NCI-H774 (cell line): ENCODE measurements at places on chromosomes 2 and 18.
A peak's percentile ranks its signal among the peaks of the same experiment; 100 is the strongest.

DNA sequence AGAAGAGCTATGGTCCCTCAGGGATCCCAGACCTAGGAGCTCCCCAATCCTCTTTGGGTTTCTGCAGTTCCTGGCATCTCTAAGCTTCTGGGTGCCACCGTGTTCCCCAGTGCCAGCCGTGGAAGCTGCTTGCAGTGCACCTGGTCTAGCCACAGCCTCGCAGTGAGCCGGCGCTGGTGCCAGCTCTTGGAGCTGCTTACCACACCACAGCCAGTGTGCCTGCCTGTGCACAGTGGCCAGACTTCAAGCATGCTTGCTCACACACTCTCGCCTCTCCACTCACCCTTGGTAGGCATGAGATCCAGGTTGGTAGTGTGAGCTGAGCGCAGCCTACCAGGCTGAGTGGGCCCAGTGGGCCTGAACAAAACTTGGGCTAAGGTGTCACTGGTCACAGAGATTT lies 971.9 kb downstream of the DCDC2C start:
- DNase-seq = no peak

DNA sequence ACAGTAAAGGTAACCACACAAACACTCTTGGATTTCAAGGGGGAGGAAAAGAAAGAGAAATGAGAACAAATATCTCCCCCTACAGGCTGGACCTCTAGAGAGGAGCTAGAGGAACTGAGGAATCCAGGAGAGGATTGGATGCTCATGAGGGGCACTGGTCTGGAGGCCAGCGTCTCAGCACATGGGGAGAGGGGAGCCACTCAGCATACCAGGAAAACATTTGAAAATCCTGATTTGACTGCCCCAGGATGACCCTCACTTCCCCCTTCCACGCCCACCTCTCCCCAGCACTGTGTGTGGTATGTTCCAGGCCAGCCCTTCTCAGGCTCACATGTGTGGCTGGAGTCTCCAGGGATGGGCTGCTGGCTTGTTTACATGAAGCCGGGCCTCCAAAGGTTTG lies 396.8 kb upstream of the ID2 start:
- peak; percentile 26 for DNase-seq

GRCh38 chr2:177285892-177286715 lies 21.6 kb upstream of the NFE2L2 start:
- DNase-seq = no peak

GRCh38 chr2:233201258-233202013 lies 50.0 kb upstream of the ATG16L1 start:
- DNase-seq = no peak

DNA sequence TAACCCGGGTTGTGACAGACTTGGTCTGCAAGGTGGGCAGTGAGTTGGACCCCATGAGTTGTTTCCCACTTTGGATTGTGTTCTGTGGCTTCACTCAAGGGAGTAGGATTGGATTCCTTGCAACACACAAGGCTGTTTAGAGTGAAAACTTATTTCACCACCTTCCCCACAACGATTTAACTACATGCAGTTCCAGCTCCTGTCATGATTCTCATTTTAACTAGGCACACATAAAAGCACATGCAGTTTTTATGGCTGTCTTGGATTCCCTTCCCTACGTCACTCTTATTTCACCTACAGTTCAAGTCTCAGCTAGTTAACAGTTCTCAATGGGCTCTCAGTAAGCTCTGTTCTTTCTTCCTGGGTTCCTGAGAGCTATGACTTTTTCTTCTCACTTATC lies 15.9 kb downstream of the EFEMP1 start:
- no peak for DNase-seq

- DNase-seq = no peak
Measured at GRCh38 chr2:1717113-1717512, 27.2 kb downstream of the PXDN start.

GRCh38 chr2:17223211-17223610 lies 295.0 kb downstream of the RAD51AP2 start:
- DNase-seq = no peak

- no peak for DNase-seq
Measured at GRCh38 chr2:239118264-239118663, 270.4 kb downstream of the TWIST2 start.
